ENCODE measurements at places on chromosomes 3 and 15.

DNA sequence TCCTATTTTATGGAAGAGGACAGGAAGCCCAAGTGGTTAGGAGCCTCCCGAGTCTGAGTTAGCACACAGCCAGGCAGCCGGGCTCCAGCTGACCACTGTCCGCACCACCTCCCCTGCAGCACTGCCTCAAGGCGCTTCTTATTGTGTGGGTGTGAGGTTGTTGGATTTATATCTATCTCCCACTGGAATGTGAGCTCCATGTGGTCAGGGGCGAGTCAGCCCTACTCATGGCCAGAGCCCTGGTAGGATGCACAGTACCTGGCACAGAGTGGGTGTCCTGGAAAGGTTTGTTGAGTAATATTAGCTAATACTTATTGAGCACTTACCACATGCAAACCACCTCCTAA is 9.7 kb upstream of the FBLN2 start:
- DNase-seq, result no peak

GRCh38 chr3:123520656-123521055 is 64.2 kb downstream of the HACD2 start:
- no peak for DNase-seq

- no peak for DNase-seq
Measured at GRCh38 chr3:70882104-70882503, 569.7 kb upstream of the MDFIC2 start.

DNA sequence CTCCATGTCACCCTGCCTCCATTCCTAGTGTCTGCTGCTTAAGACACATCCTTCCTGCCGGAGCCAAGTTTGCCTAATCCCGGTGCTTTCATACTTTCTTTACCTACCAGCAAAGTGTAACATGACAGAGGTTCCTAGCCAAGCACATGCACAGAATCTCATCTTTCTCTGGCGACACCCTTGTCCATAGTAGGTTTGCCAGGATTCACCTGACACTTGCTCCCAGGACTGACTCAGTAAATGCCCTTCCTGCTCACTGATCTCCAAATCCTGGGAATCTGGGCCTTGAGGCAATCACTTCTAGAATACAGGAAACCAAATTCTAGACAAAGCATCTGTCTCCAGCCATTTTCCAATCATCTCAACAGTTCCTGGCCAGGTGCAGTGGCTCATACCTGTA is 10.2 kb upstream of the NR2E3 start:
- no peak for DNase-seq

- DNase-seq, result no peak
Measured at GRCh38 chr15:39580485-39581241, at the start of gene THBS1. THBS1 (plus strand) TSS chr15:39581079; CDS start chr15:39581858, 779 bp downstream.

- no peak for DNase-seq
Measured at GRCh38 chr3:5014391-5014790, 35.2 kb downstream of the BHLHE40 start.

Measured in stimulated activated CD8-positive, alpha-beta memory T cell treated with anti-CD3 and anti-CD28 coated beads, Interleukin-15, amount 100 ng/mL, for 48 hours (primary cell).